ENCODE measurements at places on chromosomes 1 and 21. TPM values are rescaled to one million over a fixed set of nuclear protein-coding genes. Genes with fewer than 3 reads are reported as not detected.

Gene TMPRSS15
- total RNA-seq = not detected

GRCh38 chr1:101235216-101235695, 1.6 kb upstream of the S1PR1 start:
- DNase-seq = no peak
- peaks cover 26% of the 10 kb centered on the region for H3K4me1 ChIP-seq
- H3K27ac ChIP-seq = no peak overlapping the region
- H3K4me3 ChIP-seq = peak overlapping the region; percentile 86
- H3K27me3 ChIP-seq = peaks cover 47% of the 10 kb centered on the region
- H3K36me3 ChIP-seq = peaks cover 9% of the 10 kb centered on the region

DNA sequence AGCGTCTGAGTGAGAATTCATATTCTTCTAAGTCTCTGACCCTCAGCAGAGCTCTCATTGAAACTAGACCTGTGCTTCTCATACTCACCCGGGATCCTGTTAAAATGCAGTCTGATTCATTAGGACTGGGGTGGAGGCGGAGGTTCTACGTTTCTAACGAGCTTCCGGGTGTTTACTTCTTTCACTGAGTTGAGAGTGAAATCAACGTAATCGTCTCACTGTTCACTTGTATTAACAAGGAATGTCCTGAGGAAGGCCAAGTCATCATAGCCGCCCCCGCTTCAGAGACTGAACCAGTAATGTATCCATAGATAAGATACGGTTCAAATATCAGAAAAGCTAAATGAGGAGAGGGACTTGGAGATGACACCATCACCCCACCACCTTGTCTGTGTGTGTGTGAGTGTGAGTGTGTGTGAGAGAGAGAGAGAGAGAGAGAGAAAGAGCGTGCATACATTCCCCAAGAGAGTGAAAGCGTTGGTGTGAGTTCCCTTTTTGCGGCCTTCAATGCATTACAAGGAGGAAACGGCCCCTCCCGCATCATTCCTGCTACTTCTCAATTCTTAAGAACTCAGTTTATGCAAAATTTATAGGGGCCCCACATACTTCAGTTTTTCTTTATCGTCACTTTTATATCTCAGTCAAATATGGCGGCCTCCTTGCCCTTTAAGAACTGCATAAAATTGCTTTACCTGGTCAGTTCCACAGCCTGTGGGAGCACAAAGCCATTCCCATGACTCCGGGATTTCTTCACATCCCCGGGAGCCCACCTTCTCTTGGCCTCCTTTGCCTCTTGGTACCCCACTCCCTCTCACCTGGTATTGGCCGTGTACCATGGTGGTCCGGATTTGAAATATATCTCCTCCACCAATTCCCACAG, 19.8 kb downstream of the KMO start:
- no peaks in the 10 kb centered on the region for H3K4me1 ChIP-seq
- H3K27ac ChIP-seq = no peak overlapping the region
- no peaks in the 10 kb centered on the region for H3K36me3 ChIP-seq
- no peak overlapping the region for H3K4me3 ChIP-seq
- no peaks in the 10 kb centered on the region for H3K27me3 ChIP-seq
- no peak for DNase-seq

DNA sequence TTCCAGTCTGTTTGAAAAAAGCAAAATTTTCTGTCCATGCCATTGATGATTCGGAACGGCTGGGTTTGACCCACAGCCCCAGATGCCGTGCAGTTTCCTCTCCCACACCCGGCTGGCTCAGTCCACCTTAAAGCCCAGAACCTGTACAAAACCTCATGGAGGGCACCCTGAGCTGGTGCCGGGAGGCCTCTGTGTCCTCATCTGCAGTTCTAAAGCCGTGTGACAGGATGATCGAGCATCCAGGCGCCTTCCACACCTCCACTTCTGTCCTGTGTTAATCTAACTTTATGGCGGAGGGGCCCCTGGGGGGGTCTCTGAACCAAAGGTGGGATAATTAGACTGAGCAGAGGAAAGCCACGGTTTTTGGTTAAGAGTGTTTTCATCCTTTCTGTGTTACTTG, 49.6 kb downstream of the SLC37A1 start:
- peaks cover 4% of the 10 kb centered on the region for H3K4me1 ChIP-seq
- H3K36me3 ChIP-seq = peaks cover 30% of the 10 kb centered on the region
- no peak overlapping the region for H3K27ac ChIP-seq

Gene NPPB
- total RNA-seq = not detected

Gene ELF3
- total RNA-seq = 13.7 TPM

DNA sequence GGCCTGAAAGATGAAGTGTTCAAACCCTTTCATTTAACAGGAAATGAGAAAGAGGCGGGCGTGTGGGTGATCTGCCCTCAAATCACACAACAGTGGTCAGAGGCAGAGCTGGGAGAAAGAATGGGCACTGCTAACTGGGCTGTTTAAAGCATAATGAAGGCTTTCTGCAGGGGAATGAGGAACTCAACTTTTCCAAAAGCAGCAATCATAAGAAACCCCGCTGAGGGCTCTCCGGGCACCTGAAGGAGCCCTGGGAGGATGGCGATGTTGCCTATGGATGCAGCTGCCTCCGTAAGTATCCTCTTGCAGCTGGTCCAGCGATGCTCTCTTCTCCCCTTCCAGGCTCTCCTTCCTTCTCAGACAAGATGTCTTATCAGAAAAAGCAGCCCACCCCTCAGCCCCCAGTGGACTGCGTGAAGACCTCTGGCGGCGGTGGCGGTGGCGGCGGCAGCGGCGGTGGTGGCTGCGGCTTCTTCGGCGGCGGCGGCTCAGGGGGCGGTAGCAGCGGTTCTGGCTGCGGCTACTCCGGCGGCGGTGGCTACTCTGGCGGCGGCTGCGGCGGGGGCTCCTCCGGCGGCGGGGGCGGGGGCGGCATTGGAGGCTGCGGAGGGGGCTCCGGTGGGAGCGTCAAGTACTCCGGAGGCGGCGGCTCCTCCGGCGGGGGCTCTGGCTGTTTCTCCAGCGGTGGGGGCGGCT, 1.2 kb downstream of the LORICRIN start:
- H3K4me1 ChIP-seq = peaks cover 13% of the 10 kb centered on the region
- H3K27me3 ChIP-seq = peaks cover 77% of the 10 kb centered on the region
- H3K36me3 ChIP-seq = no peaks in the 10 kb centered on the region
- H3K27ac ChIP-seq = no peak overlapping the region
- DNase-seq = peak; percentile 58
- H3K4me3 ChIP-seq = peak overlapping the region; percentile 64

Data from WTC11 (cell line).